ENCODE measurements at places on chromosomes 4 and X. TPM values are rescaled to one million over a fixed set of nuclear protein-coding genes. Genes with fewer than 3 reads are reported as not detected.

DNA sequence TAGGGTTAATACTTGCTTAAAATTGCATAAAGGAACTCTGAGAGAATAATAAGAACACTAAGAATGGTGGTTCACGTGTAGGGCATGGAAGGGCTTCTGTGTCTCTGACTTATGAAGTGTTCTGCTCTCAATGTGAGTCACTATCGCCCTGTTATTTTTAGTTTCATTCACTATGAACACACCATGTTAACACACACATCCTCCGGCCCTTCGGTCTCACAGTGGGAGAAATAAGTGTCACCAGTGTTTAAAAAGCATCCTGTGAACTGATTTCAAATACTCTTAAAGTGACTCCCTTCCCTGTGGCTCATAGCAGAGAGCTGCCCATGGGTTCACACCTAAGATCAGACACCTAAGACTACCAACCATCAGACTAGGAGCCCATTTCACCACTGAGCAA lies 33.8 kb upstream of the FGFBP2 start:
- no peak for DNase-seq

- DNase-seq, result no peak
These were observed 8.4 kb downstream of the NDUFA1 start for GRCh38 chrX:119880076-119880475.

GRCh38 chr4:54802336-54802735 lies 144.6 kb downstream of the KIT start:
- DNase-seq, result no peak

GRCh38 chrX:95860127-95860526 lies 824.5 kb upstream of the DIAPH2 start:
- no peak for DNase-seq

- DNase-seq, result no peak
These were observed 119.1 kb downstream of the SH3RF1 start for GRCh38 chr4:169151671-169152070.

DNA sequence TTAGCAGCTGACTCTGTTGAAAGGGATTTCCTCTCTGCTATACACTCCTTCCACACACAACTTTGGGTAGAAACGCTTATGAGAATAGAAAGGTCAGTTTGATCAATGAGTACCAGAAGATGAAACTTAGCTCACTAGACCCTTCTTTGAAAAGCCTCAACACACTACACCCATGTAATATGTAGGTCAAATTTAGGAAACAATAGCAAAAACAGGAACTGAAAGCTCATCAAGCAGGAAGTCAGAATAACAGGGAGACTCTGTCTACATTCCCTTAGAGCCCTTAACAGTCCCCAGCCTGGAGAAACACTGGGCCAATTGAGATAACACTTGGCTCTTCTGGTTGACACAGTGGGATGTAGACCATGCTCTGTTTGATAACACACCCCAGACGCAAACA lies 30.7 kb downstream of the SRPX2 start:
- peak; percentile 15 for DNase-seq

Gene CT45A5
- not detected for total RNA-seq

Gene C4orf51
- not detected for total RNA-seq

Gene PAK3
- 5.2 TPM for total RNA-seq

Gene TCEAL7
- total RNA-seq, result 39.1 TPM

Measured in SJCRH30 (cell line).